ENCODE measurements at places on chromosomes 11 and 22.

GRCh38 chr11:44623341-44623730 is 57.9 kb downstream of the CD82 start:
- no peak for DNase-seq

DNA sequence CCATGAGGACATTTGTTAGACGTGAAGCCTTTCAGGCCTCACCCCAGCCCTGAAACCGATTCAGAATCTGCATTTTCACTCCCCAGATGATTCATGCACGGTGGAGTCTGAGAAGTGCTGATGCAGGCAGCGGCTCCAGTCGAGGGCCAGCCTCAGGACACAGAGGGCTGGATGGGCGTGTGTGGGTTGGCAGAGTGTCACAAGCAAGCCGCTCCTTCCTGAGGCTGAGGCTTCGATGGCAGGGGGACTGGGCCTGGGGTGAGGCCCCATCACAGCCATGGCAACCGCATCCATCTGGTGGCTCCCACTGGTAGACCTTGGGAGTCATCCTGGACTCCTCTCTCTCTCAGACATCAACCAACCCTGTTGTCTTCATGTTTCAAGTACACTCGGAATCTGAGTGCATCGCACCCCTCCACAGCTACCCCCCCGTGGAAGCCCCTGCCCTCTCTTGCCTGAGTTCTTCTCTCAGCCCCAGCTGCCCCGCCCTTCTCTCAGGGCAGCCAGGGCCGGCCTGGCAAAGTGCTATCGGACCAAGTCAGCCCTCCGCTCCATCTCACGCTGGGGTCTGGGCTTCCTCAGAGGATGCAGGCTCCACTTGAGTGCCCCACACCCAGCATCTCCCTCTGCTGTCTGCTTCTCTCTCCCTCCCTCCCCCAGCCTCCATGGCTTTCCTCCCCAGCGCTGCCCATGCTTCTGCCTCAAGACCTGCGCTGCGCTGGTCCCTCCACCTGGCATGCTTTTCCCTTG is 10.6 kb downstream of the KCNC1 start:
- DNase-seq = no peak

DNA sequence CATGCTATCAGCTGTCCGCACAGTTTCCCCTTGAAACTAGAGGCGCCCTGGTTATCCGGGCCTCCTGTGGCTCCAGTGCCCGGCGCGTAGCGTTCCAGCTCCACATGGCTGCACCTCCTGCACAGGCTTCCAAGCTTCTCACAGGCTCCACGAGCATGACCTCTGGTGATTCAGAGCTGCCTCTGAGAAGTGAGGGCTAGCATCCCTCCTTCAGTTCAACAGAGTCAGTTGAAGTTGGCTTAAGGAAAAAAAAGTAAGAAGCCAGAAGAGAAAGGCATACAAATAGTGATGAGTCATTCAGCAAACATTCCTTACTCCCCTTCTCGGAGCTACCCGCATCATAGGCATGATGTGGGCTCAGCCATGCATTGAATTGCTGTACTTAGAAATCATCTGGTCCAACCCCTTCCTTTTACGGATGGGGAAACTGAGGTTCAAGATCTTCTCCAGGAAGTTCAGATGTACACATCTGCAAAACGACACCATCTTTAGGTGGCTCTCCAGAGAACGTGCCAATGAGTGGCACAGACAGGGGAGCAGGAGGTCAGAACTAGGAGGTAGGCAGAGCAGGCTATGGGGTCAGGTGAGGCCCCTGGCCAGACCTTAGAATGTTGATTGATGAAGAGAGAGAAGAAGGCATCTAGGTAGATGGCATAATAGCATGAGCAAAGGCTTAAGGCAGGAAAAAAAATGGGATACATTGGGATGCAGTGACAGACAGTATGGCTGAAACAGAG is 216.3 kb upstream of the TBCEL start:
- peak; percentile 54 for DNase-seq

GRCh38 chr11:76190376-76190775 is 15.9 kb downstream of the WNT11 start:
- DNase-seq = no peak

DNA sequence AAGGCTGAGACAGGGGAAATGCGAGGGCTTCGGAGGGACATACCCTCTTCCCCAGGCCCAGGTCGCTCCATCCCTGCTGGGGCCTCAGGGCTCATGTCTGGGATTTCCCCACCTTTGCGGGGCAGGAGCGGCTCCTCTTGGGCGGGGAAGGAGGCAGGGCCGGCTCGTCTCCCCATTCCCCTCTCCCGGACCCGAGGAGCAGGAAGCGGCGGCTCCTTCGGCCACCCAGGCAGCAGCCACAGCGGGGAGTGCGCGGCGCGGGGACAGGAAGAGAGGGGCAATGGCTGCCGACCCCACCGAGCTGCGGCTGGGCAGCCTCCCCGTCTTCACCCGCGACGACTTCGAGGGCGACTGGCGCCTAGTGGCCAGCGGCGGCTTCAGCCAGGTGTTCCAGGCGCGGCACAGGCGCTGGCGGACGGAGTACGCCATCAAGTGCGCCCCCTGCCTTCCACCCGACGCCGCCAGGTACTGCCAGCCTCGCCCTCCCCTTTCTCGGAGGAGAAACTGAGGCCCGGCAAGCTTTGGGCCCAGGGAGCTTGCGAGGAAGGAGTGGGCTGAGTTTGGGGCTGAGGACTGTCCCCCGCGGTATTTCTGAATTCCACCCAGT is at the start of gene ANKK1:
TSS of gene ANKK1 (plus strand) at position 175 of the 607 bp plus-strand sequence. CDS start at position 281, 106 bp downstream.
- DNase-seq = no peak

DNA sequence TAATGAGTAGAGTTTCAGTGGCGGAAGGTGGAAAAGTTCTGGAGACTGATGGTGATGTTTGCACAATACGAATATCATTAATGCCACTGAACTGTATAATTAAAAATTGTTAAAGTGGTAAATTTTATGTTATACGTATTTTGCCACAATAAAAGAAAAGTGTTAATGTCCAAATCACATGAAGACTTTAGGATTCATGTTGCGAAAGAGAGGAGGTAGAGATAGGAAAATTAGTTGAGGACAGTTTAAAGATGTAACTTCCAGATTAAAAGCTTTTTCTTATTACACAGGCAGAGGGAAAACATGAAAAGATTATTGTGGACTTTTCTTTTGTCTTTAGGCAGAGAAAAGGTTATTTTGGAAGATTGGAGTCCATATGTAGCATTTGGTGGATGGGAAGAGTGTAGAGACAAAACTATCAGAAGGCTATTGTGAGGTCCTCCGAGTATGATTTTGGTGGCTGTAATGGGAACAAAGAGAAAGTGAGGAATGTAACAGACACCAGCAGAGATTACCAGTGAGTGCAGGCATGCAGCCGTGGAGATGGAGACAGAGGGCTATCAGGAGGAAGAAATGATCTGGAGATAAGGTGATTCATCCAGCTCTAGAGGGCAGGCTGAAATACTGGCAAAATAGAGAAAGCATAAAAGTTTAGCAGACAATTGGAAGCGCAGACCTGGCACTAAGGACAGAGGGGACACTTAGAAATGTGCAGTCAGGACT is 12.5 kb downstream of the VPS26B start:
- no peak for DNase-seq

- DNase-seq = no peak
These were observed 99.9 kb downstream of the MED15 start for GRCh38 chr22:20607157-20607907.

- DNase-seq = no peak
These were observed 9.1 kb downstream of the MICAL2 start for GRCh38 chr11:12119502-12119901.

- DNase-seq = no peak
These were observed 179.7 kb upstream of the MTNR1B start for GRCh38 chr11:92789761-92790160.

- DNase-seq = no peak
These were observed 29.6 kb downstream of the ZNF143 start for GRCh38 chr11:9490376-9490775.

- DNase-seq = no peak
These were observed 19.8 kb upstream of the GNB1L start for GRCh38 chr22:19874307-19875060.

GRCh38 chr11:111035746-111036145 is 209.8 kb upstream of the POU2AF2 start:
- no peak for DNase-seq

- no peak for DNase-seq
These were observed 7.9 kb downstream of the SFI1 start for GRCh38 chr22:31504282-31504681.

GRCh38 chr11:130775306-130776060 is 140.8 kb downstream of the SNX19 start:
- DNase-seq = no peak

DNA sequence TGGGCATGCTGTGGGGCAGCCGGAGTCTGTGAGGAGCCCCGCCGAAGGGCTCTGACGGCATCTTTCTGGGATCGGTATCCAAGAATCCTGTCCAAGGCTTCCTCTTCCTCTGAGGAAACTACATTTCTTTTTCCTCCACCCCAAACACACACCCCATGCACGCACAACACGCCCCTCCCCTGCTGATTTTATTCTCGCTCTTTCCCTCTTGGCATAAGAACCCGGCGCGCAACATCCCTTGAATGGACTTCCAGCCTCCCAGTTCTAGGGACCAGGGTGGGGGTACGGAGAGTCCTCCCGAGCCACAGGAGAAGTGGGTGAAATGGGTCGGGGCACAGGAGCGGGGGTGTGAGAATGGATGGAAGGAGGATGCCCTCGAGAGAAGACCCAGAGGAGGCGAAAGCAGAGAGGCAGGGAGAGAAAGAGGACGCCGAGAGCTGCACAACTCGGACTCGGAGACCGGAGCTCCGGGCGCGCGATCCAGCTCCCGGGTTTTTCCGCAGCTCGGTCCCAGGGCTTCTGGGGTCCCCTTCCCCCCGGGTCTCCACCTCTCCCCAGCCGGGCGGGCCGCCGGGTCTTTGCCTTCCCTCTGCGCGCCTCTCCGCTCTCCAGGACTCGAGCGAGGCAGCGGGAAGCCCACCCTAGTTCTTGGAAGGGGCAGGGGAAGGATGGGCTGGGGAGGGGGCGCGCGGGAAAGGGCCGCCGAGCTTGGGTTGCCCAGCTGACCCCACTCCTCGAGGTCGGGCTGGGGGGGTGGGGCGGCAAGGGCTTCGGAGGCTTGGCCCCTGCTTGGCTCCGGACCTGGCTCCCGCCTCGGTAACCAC is 1.5 kb upstream of the LARGE1 start:
- DNase-seq = peak; percentile 53

DNA sequence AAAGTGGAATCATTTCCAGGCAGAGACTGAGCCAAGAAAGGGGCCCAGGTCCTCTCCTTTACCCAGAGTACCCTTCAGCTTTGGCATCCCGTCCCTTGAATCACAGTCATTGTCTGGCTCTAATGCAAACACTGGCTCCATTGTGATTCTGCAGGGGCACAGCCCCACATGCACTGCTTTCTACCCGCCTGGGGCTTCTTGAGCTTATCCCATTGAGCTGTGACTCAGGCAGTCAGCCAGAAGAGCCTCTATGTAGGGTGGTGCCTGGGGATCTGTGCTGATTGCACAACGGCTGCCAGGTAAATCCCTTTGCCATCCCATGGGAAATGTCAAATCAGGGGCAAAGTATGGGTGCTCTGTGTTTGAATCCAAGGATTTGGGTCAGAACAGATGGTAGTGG is 88.9 kb downstream of the RASSF10 start:
- DNase-seq = no peak

DNA sequence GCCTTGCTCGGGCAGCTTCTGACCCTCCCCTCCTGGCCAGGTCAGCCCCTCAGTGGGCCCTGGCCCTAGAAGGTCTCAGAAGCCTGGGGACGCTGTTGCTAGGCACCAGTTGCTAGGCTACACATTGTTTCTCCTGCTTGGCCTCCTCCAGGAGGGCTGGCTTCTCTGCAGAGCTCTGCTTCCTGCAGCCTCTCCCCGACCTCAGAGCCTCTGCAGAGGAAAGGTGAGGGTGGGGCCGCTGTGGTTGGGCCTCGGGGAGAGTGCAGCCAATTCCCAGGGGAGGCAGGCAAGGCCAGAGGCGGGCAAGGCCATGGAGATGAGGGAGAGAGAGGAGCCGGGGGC is 27.6 kb upstream of the LRRC10B start:
- no peak for DNase-seq

DNA sequence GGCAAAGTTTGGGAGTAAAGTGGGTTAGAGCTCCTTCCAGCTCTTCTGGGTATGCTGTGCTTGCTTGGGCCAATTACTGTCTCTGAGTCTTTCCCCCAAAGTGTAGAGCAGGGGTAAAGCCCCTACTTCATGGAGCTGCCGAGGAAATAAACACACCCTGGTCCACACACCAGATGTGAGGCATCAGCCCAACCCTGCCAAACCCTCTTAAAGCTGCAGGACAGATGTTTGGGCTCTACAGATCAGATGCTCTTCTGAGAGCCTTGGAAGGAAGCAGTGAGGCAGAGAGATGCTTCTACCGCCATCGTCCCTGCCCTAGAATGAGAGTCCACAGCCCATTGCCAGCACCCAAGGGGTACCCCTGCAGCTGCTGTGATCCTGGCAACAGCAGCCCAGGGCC is 64.7 kb downstream of the ELFN2 start:
- DNase-seq = no peak

- no peak for DNase-seq
These were observed 40.2 kb downstream of the FEZ1 start for GRCh38 chr11:125455851-125456250.

DNA sequence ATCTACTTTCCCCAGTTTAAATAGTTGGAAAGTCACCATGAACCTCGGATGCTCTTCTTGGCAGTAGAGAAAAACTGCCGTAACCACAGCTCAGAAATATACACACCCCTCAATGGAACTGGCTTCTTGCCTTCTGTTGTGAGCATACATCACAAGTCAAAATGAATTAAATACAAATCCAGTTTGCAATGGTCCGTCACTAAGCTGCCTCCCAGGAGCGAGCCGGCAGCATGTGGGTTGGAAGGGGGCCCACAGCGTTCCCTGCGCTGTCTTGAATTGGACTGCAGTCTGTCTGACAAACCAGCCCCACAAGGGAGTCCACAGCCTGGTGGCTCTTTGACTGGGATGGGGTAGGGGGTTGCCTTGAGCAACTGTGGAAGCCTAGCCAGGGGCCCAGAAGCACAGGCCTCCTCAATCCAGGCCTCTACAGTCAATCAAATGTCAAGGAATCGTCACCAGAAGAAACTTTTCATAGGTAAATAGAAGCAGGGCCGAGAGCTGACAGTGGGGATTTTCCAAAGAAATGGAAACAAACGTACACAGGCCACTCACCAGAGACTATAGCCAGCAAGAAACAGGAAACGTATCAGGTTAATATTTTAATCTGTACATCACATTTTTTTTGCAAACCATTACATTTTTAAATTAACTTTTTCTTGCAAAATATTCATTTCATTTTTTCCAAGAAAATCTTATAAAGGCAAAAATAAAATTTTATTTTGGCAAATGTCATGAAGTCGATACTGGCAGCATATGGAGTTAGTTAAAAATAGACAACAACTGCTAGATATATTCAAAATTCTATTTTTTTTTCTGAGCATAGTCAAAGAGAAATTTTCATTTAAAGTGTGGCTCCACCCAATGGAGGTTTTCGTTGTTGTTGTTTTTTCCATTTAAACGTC is 38.5 kb downstream of the C11orf58 start:
- peak; percentile 37 for DNase-seq

- DNase-seq = no peak
These were observed 84.3 kb downstream of the PHF21A start for GRCh38 chr11:46036969-46037368.

DNA sequence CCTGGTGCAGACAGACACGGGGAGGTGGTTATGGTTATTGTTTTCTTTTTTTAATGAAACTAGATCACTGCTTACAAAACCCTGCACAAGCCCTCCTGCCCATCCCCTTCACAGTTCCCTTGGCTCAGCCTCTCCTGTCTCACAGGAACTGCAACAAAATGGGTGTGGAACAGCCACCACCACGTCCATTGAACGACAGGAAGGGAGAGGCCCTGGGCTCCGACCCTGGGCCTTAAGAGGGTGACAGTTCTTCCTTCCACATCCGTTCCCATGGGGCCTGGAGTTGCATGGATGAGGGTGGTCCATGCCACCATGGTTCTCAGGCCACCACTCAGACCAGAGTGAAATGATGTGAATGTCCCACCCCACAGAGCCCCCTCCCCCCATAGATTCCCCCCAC is 15.7 kb downstream of the PRPF19 start:
- DNase-seq = no peak

GRCh38 chr11:2587132-2587930 is 112.5 kb downstream of the KCNQ1OT1 start:
- DNase-seq = no peak

All from amniotic stem cell (primary cell).